ENCODE measurements at places on chromosomes 7 and 10. TPM values are rescaled to one million over a fixed set of nuclear protein-coding genes. Genes with fewer than 3 reads are reported as not detected.

TAS2R5 gene
- not detected for polyA plus RNA-seq

MEIG1 gene
- 0.88 TPM for polyA plus RNA-seq

TMEM140 gene
- 9.7 TPM for polyA plus RNA-seq

CTAGE4 gene
- 0.12 TPM for polyA plus RNA-seq

H2BK1 gene
- polyA plus RNA-seq: not detected

DGKI gene
- polyA plus RNA-seq: 2.5 TPM

MOGAT3 gene
- polyA plus RNA-seq: not detected

FEZF1 gene
- polyA plus RNA-seq: 0.15 TPM

GCK gene
- polyA plus RNA-seq: 41.6 TPM

HHEX gene
- 5.1 TPM for polyA plus RNA-seq

GRCh38 chr10:43852149-43852548 lies 203.5 kb upstream of the ZNF32 start:
- DNase-seq: peak; percentile 45

DNA sequence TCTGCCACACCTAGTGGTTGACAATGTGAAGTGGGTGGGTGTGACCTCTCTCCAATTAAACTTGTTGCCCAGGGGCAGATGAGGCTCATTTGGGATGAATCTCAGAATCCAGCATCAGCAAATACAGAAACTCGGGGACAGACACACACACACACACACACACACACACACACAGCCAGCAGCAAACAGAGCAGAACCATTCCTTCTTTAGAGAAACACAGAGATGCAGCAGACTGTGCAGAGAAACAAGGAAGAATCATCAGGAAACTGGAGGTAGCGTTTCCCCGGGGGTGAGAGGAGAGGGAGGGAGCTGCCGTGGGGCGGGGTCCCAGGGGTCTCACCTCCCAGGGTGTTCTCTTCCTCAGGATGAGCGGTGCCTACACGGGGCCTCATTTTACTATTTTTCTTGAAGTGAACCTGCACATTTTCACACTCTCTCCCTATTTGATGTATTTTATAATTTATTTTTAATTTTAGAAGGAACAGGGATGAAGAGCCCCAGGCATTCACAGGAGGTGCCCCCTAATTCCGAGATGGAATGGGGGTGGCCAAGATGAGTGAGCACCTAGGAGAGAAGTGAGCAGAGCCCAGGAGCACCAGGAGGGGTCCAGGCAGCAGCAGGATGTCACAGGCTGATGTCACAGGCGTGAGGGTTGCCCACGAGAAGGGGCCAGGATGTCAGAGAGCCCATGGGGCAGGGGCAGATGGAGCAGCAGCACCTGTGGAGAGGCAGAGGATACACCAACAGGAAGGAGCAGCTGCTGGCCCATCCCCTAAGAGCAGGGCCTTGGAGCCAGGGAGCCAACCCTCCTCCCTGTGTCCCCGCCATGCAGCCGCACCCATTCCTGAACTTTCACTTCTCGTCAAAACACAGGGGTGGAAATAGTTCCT lies 85.3 kb upstream of the PPP2R2D start:
- no peak for DNase-seq

GRCh38 chr10:88802523-88803285 lies at the start of gene LIPM:
Gene LIPM, plus strand, starts transcription at chr10:88802730. Its CDS starts 167 bp downstream, at chr10:88802897.
- DNase-seq: no peak

DNA sequence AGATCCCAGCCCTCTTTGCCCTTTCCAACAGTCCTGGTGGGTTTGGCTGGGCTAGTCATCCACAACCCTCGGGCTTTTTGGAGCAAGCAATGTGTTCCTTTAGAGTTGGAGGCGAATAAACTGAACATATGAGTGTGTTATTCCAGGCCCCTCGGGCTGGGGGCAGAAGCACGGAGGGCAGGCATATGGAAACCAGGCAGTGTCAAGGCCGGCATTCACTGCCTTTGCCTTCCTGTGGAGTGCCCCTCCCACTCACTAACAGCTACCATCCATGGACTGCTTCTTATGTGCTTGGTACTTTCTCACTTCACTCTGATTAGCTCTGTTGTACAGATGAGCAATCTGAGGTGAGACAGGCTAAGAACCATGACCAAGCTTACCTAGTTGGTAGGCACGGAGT lies 53.9 kb upstream of the EFCAB10 start:
- no peak for DNase-seq

GRCh38 chr10:86287110-86287793 lies 79.3 kb downstream of the GRID1 start:
- DNase-seq: no peak

GRCh38 chr7:159068488-159068811 lies 76.2 kb downstream of the VIPR2 start:
- peak; percentile 27 for DNase-seq

DNA sequence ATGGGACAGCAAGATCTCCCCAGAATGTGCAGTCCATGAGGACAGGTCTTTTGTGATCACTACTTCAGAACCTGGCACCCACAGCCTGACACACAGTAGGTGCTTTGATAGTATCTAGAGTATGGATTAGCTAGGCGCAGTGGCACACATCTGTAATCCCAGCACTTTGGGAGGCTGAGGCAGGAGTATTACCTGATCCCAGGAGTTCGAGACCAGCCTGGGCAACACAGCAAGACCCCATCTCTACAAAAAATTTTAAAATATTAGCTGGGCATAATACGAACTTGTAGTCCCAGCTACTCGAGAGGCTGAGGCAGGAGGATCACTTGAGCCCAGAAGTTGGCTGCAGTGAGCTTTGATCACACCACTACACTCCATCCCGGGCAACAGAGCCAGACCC lies 22.3 kb upstream of the ARPC1B start:
- DNase-seq: no peak

- no peak for DNase-seq
Measured at GRCh38 chr7:88396295-88396947, 89.7 kb upstream of the STEAP4 start.

- DNase-seq: no peak
Measured at GRCh38 chr7:55575733-55576132, 3.4 kb upstream of the VOPP1 start.

- DNase-seq: peak; percentile 60
Measured at GRCh38 chr7:39709768-39710311, 86.5 kb downstream of the RALA start.

- no peak for DNase-seq
Measured at GRCh38 chr10:120819366-120819765, 31.8 kb upstream of the WDR11 start.

- DNase-seq: no peak
Measured at GRCh38 chr10:102407425-102408130, 11.0 kb downstream of the PSD start.

- DNase-seq: no peak
Measured at GRCh38 chr7:139744768-139745677, 32.8 kb downstream of the HIPK2 start.

GRCh38 chr7:114450431-114450830 lies 35.8 kb downstream of the FOXP2 start:
- no peak for DNase-seq

DNA sequence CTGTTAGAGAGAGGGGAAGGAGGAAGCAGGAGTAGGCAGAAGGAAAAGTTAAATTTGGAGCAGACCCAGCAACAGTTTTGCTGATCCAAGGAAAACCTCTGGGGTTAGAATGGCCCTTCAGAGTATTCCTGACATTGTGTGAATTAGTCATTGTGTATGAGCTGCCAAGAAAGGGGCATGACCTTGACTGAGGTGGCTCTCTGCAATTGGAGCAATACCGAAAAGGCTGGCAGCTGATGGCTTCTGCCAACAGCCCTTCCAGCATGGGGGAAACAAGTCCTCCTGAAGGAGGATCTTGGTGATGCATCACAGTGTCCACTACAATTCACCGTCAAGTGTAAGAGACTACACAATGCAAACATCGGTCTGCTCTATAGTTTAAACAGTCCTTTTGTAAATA lies 20.6 kb upstream of the WASL start:
- DNase-seq: no peak

DNA sequence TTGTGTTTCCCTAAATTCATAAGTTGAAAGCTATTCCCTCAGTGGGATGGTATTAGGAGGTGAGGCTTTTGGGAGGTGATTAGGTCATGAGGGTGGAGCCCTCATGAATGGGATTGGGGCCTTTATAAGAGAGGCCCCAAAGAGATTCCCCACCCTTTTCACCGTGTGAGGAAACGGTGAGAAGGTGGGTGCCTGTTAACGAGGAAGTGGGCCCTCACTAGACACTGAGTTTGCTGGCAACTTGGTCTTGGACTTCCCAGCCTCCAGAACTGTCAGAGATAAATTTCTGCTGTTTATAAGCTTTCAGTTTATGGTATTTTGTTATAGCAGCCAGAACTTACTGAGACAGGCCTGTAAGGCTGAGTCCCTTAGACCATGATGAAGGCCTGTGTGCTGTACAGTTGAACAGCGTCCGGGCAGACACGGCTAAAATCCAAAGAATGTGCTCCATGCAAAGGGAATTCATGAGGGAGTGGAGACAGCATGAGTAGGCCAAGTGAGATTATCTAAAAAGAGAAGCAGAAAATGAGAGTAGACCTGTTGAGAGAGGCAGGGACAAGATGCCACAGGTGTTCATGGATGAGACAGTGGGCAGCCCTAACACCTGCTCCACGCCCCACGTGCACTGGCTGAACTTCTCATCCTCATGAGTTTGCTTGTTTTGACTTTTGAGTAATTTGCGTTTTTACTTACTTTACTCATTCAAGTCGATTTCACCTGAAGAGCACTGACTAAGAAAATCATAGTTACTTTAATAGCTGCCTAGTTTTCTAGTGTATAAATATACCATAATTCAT lies 66.9 kb upstream of the SFMBT2 start:
- DNase-seq: no peak

DNA sequence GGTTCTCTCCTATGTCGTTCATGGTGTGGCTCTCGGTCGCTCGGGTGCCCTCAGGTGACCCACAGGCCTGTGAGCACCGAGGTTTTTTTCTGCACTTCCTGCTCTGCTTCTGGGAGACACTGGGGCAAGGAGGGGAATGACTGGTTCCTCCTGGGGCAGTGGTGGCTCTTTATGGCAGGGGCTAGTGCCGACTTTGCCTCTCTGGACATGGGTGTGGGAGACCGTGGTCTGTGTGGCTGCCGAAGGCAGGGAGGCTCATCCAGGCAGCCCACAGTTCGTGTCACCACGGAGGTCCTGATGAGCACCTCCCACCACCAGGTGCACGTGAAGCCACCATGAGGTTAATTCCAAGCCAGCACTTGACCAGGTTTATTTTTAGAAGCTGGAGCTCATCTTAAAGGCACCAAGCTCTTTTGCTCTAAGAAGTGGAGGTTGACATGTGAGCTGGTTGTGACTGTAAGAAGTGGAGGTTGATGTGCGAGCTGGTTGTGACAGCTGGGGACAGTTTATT lies 24.7 kb upstream of the DPYSL4 start:
- no peak for DNase-seq

- DNase-seq: peak; percentile 97
Measured at GRCh38 chr7:141533149-141533949, 17.9 kb upstream of the AGK start.

DNA sequence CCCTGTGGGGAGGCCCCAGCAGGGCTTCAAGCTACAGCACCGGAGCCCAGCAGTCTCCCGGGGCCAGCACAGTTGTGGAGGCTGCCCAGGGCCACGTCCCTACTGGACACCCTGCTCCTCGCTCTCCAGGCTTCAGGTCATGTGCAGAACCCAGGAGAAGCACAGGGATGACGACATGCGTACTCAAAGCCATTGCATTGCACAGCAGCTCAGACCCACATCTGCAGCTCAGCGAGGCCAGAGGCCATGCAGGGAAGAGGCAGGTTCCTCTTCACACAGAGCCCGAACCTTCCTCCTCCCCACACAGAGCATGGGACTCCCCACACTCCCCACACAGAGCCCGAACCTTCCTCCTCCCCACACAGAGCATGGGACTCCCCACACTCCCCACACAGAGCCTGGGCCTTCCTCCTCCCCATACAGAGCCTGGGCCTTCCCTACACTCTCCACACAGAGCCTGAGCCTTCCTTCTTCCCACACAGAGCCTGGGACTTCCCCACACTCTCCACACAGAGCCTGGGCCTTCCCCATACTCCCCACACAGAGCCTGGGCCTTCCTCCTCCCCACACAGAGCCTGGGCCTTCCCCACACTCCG lies 12.3 kb downstream of the CFAP46 start:
- DNase-seq: no peak

GRCh38 chr7:90773269-90773668 lies 177.1 kb downstream of the CDK14 start:
- no peak for DNase-seq

GRCh38 chr7:112361154-112361553 lies 89.1 kb upstream of the IFRD1 start:
- no peak for DNase-seq

- peak; percentile 4 for DNase-seq
Measured at GRCh38 chr10:68496072-68496471, 24.3 kb upstream of the DNA2 start.

DNA sequence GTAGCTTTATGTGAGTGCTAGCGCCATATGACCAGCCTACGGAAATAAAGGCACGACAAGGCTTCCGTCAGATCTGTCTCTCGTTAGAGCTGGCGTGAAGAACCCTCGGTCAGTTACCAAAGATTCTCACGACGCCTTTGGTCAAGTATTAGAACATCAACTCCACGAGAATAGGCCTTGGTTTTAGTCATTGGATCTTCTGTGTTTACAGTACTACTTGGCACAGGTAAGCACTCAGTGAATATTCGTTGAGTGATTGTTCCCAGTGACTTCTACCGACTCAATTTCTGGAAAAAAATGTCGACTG lies 316 bp downstream of the RBM48 start:
- no peak for DNase-seq

GRCh38 chr10:132539431-132539839 lies 1.8 kb downstream of the INPP5A start:
- no peak for DNase-seq

DNA sequence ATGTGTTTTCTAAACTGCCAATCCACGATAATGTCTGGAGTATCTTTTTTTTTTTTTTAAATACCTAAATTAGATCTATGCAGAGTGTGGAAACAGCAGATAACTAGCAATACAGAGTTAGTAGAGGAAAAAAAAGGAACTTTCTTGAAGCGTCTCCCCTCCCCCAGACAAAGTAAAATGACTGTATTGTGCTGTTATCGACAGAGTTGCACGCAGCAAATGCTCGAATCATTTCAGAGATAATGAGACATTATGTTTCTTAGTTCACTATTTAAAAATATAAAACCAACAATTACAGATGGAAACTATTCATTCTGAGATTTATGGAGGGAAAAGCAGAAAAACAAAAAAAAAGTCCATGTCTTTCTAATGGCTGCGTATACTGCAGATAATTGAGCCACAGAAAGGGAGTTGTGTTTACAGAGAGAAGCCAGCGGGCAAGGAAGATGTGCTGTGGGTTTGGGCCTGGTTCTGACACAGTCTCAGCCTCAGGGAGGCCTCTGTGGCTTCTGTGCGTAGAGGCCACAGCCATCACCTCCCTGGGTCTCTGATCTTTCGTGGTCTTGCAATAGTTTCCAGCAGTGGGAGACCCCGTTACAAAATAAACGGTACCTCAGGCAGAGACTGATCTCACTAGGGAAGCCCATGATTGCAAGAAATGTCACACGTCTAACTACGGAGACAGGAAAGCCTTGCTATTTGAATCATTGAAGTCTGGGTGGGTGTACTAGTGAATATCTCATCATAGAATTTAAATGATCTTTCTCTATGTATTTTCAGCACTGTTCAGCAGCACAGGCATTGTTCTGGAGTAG lies 19.1 kb upstream of the KLF6 start:
- DNase-seq: no peak
